ENCODE measurements at places on chromosomes 13 and 19.

DNA sequence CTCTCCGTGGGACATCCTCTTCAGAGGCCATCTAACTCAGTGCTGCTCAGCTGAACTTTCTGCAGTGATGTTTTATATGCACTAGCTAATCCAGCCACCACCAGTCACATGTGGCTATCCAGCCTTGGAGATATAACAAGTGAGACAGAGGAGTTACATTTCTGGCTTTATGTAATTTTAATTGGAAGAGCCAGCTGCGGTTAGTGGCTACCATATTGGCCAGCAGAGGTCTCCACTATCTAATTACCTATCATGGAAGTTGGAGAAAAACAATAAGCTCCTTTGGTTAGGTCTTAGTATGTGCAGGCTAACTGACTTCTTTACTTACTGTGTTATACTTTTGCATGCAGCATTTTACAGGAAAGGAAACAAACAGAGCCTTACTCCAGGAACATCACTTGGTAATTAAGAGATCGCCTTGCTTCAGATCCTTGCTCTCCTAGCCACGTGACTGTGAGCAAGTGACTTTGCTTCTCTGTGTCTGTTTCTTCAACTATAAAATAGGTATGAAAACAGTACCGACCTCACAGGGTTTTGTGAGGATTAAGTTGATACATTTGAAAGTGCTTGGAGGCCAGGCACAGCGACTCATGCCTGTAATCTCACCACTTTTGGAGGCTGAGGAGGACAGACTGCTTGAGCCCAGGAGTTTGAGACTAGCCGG, 1.6 kb upstream of the KLK10 start:
- peak; percentile 47 for DNase-seq

DNA sequence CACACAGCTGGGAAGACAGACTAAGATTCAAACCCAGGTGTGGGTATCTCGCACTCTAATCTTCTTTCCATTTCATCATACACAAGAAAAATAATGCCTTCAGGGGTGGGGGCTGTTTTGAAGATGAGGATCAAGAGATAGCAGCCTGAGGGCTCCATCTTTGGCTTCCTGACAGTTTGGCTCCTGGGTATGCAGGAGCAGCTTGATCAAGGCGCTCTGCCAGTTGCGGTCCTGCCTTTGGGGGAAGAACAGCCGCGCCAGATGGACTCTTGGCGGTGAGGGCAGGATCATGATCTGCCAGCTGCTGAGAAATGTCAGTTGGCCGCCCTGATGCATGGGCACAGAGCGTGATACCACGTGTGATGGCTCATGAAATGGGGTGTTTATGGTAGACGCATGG, 119.1 kb downstream of the IER2 start:
- DNase-seq = no peak

- DNase-seq = peak; percentile 59
Measured at GRCh38 chr13:114256547-114256946, 21.9 kb downstream of the CDC16 start.

GRCh38 chr13:101556676-101557123, 104.2 kb downstream of the ITGBL1 start:
- DNase-seq = no peak

- peak; percentile 31 for DNase-seq
Measured at GRCh38 chr19:913080-913748, at the start of gene R3HDM4. TSS of gene R3HDM4 (minus strand) at chr19:913219. CDS start at chr19:913157, 62 bp downstream.

- DNase-seq = no peak
Measured at GRCh38 chr13:45336025-45336800, 4.8 kb downstream of the TPT1 start.

- DNase-seq = no peak
Measured at GRCh38 chr13:23760000-23760399, 129.2 kb downstream of the MIPEP start.

GRCh38 chr13:71785361-71785760, 81.6 kb downstream of the DACH1 start:
- DNase-seq = no peak

- no peak for DNase-seq
Measured at GRCh38 chr13:110853235-110853721, 61.6 kb downstream of the ANKRD10 start.

DNA sequence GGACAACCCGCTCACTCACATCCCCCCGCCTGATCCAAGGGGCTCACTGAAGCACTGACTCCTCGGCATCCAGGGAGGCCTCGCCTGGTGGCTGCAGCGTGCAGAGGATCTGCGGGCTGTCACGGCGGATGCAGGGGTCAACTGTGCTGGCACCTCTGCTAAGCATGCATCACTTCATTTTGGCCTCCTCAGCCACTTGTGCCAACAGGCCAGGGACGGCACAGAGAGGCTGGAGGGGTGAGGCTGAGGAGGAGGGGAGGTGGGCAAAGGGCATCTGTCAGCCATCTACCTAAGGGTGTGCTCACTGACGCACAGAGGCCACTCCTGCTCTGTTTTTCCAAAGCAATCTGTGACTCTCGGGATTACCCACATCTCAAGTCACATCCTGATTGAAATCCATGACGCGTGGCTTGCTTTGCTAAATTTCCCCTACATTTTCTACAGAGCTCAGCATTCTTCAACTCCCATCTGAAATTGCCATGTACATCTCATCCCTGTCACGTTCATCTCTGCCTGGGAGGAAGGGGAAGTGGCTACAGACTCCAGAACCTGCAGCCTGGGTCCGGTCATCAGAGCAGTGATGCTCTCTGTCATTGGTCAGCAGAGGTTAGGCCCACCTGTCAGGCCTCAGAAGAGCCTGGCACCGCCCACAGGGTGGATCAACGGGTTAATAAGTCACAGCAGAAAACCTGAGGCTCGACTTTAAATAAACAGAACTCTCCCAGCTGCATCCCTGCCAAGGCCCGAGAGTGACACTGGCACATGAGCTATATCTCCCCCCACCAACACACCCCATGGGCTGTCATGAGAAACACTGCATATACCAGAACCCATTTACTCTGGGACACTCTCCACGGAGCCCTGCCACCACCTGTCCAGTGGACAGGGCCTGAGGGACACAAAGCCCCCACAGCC, 17.6 kb downstream of the ELL start:
- DNase-seq = no peak

- DNase-seq = no peak
Measured at GRCh38 chr13:76735641-76736040, 150.6 kb downstream of the KCTD12 start.

DNA sequence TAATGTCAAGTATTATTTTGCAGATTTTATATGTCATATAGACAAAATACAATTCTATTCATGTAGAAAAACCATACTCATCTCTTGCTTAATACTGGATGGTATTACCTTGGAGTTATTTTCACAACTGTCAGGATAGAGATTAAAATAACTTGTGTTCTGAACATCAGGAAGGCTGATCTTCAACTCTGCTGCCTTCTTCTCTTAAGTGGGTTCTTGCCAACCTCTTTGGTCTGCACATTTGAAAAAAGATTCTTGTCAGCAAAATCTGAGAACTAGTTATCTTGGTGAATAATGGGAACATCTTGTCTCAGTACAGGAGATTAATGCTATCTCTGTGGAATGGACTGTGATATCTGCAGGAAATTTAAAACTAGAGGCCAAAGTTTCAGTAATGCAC, 95.2 kb upstream of the FAM216B start:
- DNase-seq = no peak

DNA sequence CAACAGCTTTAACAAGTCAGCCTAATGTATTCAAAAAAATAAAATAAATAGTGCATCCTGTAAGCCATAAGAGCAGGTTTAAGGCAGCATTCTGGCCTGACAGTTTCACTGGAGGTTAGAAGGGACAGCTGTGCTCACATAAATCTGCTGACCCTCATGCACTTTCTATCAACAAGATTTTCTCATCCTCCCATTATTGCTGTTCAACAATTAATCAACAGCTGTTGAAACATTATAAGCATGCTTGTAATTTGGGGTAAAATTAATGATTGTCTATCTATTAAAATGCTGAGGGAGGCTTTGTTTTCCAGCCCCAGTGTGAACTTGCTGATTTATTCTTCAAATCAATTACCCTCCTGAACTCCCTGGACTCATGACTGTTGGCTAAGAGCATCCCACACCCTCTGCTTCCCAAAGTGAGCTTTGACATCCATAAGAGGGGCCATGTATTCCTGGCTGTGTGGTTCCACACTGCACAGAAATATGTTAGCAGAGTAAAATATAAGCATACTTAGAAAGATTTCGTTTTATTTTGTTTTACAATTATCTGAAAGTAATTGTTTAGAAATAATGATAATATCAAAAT, 492.4 kb downstream of the EFNB2 start:
- DNase-seq = no peak

DNA sequence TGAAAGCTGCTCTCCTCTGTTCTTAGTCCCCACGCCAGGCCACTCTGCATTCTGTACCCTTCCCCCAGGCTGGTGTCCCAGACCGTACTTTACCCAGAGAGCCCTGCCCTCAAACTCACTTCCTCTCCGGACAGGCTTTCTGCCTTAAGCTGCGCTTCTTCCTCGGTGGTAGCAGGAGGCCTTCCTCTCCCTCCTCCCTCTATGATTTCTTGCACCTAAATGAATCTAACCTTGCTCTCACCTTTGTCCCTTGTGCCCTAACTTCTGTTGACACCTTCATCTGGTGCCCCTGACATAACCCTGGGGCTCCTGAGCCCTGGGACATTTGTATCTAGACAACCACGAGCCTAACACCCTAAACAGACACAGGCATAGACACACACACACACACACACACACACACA, 29.6 kb upstream of the CEACAM21 start:
- peak; percentile 88 for DNase-seq

- DNase-seq = no peak
Measured at GRCh38 chr19:3838661-3839060, 30.2 kb downstream of the ZFR2 start.

GRCh38 chr19:49555600-49556411, 24.6 kb downstream of the NOSIP start:
- DNase-seq = no peak

GRCh38 chr19:11949201-11949600, 15.6 kb upstream of the ZNF763 start:
- peak; percentile 24 for DNase-seq

DNA sequence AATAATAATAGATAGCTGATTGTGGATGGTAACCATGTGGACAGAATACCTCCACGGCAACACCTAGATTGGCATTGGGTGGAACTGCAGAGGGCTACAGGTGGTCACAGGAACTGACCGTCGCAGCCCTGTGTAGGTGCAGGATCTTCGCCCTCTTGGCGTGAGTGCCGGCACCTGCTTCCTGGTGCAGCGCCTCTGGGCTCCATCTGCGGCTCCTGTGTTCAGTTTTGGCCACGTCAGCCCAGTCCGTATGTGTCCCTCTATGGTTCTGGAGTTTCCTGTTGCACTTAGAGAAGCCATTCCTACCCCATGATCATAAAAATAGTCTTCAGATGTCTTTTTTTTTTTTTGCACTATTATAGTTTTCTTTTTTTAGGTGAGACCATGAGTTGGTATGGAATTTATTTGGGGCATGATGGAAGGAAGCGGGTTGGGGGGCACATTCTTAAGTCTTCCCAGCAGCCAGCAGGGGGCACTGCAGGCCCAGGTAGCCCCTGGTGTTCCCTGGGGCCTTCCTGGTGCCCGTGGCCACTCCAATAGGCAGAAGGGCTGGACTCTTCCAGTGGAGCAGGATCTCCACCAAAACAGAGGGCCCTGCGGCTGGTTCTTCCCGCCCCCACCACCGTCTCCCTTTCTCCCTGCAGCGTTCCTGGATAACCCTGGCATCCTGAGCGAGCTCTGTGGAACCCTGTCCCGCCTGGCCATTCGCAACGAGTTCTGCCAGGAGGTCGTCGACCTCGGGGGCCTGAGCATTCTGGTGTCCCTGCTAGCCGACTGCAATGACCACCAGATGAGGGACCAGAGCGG, 10.1 kb upstream of the SLC25A42 start:
- peak; percentile 26 for DNase-seq

DNA sequence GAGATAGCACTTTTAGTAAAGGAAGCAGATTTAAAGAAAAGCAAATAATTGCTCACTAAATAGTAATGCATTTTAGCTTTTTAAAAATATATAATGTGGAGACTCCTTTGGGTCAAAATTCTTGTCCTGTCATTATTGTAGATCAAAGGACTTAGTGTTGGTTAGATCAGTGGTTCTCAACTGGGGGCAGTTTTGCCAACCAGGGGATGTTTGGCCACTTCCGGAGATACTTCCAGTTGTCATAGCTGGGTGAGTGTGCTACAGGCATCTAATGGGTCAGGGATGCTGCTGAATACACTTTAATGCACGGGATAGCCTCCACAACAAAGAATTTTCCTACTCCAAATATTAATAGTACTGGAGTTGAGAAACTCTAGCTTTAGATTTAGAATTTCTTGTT, 126.8 kb downstream of the LMO7 start:
- no peak for DNase-seq

- no peak for DNase-seq
Measured at GRCh38 chr19:49498475-49498874, 2.2 kb downstream of the RPS11 start.

DNA sequence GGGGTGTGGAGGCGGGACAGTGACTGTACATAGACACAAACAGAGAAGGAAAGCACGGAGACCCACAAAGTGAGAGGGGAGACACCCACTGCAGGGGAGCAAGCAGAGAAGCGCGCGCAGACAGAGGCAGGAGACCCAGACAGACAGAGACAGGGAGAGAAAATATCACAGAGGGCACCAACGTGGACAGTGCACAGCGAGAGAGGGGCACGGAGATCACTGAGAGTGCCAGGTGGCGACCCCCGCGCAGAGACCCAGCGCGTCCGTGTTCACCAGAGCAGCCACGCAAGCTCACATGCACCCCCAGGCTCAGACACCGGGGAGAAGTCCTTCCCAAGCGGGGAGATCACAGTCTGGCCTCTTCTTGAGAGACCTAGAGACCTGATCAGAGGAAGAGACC, 1.4 kb upstream of the CACNG7 start:
- no peak for DNase-seq

DNA sequence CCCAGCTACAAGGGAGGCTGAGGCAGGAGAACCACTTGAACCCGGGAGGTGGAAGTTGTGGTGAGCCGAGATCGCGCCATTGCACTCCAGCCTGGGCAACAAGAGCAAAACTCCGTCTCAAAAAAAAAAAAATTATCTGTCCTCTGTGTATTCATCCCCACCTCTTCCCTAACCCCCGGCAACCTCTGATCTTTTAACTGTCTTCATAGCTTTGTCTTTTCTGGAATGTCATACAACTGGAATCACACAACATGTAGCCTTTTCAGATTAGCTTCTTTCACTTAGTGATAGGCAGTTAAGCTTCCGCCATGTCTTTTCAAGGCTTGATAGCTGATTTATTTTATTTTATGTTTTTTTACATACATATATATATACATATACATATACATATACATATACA, 8.4 kb upstream of the S1PR5 start:
- DNase-seq = no peak

- DNase-seq = no peak
Measured at GRCh38 chr19:4301590-4302242, 473 bp downstream of the TMIGD2 start.

DNA sequence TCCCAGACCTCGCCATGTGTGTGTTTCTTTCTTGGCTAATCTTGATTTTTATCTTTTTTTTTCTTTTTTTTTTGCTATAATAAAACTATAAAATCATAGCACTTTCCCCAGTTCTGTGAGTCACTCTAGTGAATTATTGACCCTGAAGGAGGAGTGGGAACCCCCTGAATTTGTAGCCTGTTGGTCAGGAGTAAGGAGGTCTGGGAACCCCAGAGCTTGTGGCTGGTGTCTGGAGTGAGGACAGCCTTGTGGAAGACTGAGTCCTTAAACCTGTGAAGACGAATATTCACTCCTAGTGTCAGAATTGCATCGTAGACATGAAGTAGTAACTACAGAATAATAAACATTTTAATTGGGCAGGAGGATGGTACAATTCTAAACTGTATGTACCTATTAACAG, 7.4 kb downstream of the EID2B start:
- DNase-seq = no peak

All from MV-4-11 (cell line).